ENCODE measurements at places on chromosomes 4 and X.
A peak's percentile ranks its signal among the peaks of the same experiment; 100 is the strongest.

DNA sequence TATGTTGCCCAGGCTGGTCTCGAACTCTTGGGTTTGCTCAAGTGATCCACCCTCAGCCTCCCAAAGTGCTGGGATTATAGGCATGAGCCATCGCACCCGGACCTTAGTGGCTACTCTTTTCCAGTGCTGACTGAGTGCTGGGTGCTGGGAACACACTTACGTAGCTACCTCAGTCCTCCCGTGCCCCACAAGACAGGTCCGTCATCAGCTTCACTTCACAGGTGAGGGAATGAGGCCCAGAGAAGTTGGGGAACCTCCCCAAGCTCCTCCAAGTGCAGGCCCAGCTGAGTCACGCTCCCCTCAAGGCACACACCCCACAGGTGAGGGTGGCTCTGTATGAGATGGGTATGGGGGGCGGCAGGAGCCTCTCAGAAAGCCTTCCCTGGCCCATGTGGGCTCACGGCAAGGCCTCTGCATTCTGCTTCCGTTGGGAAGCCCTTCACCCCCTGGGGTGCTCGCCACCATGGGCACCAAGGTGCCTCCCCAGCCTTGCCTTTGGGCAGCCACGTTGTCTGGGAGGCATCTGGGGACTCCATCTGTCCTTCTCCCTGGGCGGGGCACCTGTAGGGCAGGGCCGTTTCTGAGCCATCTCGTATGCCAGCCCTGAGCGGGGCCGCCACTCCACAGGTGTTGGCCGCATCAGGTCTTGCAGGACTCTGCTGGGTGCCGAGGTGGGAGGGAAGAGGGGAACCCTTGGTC is 28.4 kb downstream of the NSG1 start:
- DNase-seq: no peak

DNA sequence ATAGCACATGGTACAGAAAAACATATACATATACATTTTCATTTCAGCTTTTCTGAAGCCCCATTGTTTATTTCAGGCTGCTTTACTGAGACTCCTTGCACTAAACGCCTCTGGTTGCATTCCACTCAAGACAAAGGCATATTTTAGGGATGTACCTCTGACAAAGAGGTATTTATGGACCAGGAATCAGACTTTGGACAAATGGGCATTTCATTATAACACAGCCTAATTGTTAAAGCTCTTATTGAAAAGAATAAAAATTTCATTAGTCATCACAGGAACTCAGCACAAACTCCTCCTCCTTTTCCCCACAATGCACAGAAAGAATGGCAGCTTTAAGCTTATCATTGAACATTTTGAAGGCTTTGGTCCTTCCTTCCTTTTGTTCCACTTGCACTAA is 62.9 kb upstream of the UGT8 start:
- no peak for DNase-seq

DNA sequence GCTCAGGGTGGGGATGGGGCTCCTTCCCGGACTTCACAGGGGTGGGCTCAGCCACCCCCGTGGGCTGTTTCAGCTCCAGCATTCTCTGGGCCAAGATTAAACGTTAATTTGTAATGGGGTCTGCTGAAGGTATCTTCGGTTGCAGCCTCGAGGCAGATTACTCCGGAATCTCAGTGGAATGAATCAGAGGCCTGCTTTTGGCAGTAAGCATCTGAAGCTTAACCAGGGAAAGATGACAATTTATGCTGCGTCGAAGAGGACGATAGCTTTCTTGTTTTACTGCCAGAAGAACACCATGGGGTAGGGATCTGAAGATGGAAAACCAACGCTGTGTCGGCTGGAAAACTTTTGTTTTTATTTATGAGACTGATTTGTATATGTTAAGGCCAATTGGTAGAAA is 129.2 kb upstream of the MSX1 start:
- DNase-seq: no peak

DNA sequence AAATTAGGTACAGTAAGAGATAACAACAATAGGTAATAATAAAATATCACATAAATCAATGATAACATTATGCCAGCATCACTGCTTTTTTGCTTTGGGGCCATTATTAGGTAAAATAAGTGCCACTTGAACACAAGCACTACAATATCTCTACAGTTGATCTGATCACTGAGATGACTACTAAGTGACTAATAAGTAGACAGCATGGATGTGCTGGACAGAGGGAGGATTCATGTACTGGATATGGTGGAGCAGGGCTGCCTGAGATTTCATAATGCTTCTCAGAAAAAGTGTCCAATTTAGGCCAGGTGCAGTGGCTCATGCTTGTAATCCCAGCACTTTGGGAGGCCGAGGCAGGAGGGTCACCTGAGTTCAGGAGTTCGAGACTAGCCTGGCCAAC is 137.8 kb upstream of the IL1RAPL2 start:
- DNase-seq: no peak

- DNase-seq: no peak
These were observed 618.1 kb upstream of the GRIA3 start for GRCh38 chrX:122565952-122566351.

GRCh38 chr4:26570596-26570995 is 13.3 kb upstream of the TBC1D19 start:
- DNase-seq: no peak

GRCh38 chr4:164977243-164978164 is at the start of gene TRIM61:
Gene TRIM61, minus strand, starts transcription at chr4:164977657. Its CDS starts 7,655 bp downstream, at chr4:164970002.
- DNase-seq: peak; percentile 5

DNA sequence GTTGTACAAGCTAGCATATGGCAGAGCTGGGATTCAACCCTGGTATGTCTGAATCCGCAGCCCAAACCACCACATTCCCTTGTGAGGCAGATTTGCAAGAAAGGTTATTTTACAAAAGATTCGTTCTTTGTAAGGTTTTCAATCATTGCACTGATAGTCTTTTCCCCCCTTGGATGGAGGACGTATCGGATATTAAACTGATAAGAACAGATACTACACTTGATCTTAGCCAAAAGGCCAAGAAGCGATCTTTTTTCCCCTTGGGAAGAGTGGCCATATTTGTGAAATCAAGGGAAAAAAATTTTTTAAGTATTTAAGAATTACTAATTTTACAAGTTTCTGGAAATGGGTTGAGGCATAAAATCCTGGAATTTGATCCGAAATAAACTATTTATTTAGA is 34.4 kb upstream of the MSMO1 start:
- DNase-seq: peak; percentile 42

DNA sequence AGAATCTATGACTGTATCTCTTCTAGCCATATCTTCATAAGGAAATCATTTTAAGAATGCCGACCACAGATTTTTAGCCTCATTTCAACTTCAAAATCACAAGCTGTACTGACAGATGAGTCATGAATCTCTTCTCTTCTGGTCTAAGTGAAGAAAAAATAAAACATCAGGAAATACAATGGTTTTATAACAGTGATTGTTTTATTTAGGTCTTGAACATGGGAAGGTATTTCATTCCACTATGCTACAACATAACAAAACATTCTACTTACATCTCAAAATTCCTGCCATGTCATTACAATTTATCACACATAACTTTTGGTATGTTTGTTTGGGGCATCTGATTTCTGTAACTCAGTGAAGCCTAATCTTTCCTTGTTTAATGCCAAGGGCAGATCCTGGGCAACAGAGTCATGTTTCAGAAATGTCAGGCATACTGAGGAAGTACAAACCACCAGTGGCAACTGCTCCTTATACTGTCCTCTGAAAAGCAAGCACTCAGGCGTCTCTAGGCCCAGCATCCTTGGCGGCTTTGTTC is 325.0 kb downstream of the PDHA2 start:
- no peak for DNase-seq

DNA sequence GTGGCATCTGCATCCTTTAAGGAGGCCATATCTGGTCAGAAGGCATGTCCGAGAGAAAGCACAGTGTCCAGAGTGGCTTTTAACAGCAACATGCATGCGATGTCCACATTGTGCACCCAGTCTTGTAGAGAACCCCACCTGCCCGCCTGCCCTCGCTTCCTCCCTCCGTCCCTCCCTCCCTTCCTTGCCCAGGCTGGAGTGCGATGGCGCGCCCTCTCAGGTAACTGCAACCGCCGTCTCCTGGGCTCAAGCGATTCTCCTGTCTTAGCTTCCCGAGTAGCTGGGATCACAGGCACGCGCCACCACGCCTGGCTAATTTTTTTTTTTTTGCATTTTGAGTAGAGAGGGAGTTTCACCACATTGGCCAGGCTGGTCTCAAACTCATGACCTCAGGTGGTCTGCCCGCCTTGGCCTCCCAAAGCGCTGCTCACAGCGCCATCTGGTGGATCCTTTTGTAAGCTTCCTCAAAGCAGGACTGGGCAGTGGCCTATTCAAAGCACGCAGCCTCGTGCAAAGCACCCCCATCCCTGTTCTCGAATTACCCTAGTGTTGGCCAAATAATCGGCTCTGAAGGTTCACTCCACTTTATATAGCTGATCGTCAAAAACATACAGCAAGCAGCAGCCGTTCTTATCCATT is 15.0 kb downstream of the BRCC3 start:
- DNase-seq: peak; percentile 31

DNA sequence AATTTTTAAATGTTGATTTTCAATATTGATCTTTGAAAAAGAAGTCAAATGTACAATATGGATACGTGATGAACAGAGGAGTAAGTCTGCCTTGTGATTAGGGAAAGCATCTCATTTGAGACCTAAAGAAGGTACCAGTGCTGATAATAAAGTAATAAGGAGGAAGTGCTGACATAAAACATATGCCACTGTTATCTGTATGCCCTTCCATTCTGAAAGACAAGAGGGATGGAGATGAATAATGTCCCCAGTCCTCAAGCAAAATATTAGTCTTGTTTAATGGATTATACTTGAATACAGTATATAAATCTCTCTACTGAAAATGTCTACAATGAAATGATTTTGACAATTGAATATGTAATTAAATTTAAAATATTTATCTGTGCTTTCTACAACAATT is 58.2 kb downstream of the CCSER1 start:
- no peak for DNase-seq

DNA sequence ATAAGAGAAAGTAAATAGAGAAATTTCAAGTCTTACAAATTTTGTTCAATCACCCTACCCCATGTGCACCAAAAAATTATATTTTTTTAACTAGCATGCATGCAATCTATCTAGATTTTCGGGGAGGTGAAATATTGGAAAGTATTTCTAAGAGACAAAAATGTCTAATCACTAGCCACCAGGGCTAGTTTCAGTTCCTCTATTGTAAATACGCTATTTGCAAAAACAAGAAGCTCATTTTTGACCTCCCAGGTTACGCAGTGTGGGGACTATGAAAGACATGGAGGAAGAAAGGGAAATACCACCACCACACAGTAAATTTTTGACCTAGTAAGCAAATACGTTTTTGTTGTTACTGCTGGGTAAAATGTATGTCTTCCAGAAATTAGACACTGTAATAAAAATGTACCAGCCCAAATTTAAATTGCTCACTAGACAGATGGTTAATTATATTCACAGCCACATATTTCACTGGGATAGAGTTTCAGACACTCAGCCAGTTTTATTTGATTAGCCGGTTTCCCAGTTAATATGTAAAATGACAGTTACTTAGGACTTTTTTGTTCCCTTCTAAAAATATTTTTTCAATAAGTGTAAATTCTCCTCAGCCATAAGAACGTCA is 2.2 kb downstream of the NEXMIF start:
- DNase-seq: no peak
